ENCODE measurements at places on chromosomes 3 and 15.

GRCh38 chr15:75861750-75862402, 18.6 kb downstream of the UBE2Q2 start:
- no peak overlapping the region for H3K4me3 ChIP-seq
- no peaks in the 10 kb centered on the region for H3K4me1 ChIP-seq
- peaks cover 66% of the 10 kb centered on the region for H3K36me3 ChIP-seq
- H3K27ac ChIP-seq, result no peak overlapping the region
- no peak for DNase-seq

- H3K36me3 ChIP-seq, result no peaks in the 10 kb centered on the region
- H3K27me3 ChIP-seq, result no peaks in the 10 kb centered on the region
- H3K4me3 ChIP-seq, result no peak overlapping the region
- no peak overlapping the region for H3K27ac ChIP-seq
- H3K4me1 ChIP-seq, result no peaks in the 10 kb centered on the region
- no peak for DNase-seq
Measured at GRCh38 chr3:66342717-66343356, 122.0 kb downstream of the SLC25A26 start.

GRCh38 chr3:127374086-127375010, 86.5 kb upstream of the PRR20G start:
- H3K36me3 ChIP-seq, result no peaks in the 10 kb centered on the region
- no peaks in the 10 kb centered on the region for H3K4me1 ChIP-seq
- H3K4me3 ChIP-seq, result no peak overlapping the region
- H3K27me3 ChIP-seq, result no peaks in the 10 kb centered on the region
- no peak overlapping the region for H3K27ac ChIP-seq
- DNase-seq, result peak; percentile 26

- no peak overlapping the region for H3K27ac ChIP-seq
- no peaks in the 10 kb centered on the region for H3K27me3 ChIP-seq
- no peaks in the 10 kb centered on the region for H3K36me3 ChIP-seq
- DNase-seq, result no peak
Measured at GRCh38 chr3:176578316-176578715, 619.0 kb downstream of the TBL1XR1 start.

DNA sequence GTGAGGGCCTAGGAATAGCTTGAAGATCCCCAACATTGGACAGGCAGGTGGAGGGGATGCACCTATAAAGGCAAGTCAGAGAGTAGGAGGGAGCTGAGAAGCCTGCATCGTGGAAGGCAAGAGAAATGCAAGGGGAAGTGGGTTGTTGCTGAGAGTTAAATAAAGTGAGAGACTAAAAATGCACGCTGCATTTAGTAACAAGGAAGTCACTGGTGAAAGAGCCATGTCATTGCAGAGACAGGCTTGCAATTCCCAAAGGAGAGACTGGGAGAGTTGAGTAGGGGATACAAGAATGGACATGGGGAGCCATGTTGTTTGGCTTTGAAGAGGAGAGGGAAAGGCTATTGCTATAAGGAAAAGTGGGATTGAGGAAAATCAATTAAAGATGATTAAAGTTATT, 77.0 kb upstream of the HEG1 start:
- H3K4me3 ChIP-seq, result no peak overlapping the region
- no peaks in the 10 kb centered on the region for H3K36me3 ChIP-seq
- H3K27me3 ChIP-seq, result peaks cover 22% of the 10 kb centered on the region
- H3K4me1 ChIP-seq, result peaks cover 5% of the 10 kb centered on the region

DNA sequence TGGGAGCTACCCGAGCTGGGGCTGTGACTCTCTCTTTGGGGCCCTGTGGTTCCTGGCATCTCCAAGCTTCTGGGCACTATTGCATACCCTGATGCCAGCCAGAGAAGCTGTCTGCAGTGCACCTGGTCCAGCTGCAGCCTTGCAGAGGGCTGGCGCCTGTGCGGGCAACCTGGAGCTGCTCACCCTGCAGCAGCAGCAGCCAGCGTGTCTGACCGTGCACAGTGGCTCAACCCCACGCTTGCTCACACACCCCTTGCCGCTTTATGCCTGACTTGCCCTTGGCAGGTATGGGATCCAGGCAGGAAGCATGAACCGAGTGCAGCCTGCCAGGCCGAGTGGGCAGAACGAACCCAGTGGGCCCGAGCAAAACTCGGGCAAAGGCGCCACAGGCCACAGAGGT, 69.9 kb downstream of the GLB1 start:
- no peaks in the 10 kb centered on the region for H3K27me3 ChIP-seq
- DNase-seq, result no peak
- H3K4me3 ChIP-seq, result no peak overlapping the region
- H3K36me3 ChIP-seq, result peaks cover 27% of the 10 kb centered on the region
- peaks cover 3% of the 10 kb centered on the region for H3K4me1 ChIP-seq
- H3K27ac ChIP-seq, result no peak overlapping the region

- DNase-seq, result no peak
- no peaks in the 10 kb centered on the region for H3K27me3 ChIP-seq
- no peaks in the 10 kb centered on the region for H3K4me1 ChIP-seq
- H3K27ac ChIP-seq, result no peak overlapping the region
- no peaks in the 10 kb centered on the region for H3K36me3 ChIP-seq
Measured at GRCh38 chr3:161187046-161187445, 34.1 kb upstream of the NMD3 start.

DNA sequence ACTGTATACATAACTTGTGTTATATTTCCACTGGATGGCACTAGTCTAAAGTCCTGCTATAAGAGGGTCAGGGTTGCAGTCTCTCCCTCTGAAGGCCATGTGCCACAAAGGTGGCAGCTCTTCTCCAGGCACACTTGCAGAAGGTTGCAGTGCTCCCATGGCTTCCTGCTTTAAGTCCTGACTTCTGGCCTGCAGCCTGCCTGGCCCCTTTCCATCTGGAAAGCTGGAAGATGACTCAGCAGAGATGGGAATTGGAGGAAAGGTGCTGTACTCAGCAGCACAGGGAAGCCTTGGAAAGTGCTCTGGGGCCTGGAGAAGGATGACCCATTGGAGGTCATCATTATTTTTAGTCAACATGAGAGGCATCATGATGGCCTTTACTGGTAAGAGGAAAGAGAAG, 40.9 kb upstream of the MRPL3 start:
- no peaks in the 10 kb centered on the region for H3K4me1 ChIP-seq
- DNase-seq, result no peak
- H3K27ac ChIP-seq, result no peak overlapping the region
- no peaks in the 10 kb centered on the region for H3K36me3 ChIP-seq
- H3K27me3 ChIP-seq, result no peaks in the 10 kb centered on the region

DNA sequence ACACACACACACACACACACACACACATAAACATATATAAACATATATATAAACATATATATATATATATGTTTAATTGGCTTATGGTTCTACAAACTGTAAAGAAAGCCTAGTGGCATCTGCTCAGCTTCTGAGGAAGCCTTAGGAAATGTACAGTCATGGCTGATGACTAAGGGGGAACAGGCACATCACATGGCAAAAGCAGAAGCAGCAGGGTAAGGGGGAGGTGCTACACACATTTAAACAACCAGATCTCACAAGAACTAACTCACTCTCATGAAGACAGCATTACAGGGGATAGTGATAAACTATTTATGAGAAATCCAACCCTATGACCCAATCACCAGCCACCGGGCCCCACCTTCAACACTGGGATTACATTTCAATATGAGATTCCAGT, 922.9 kb downstream of the SI start:
- H3K27me3 ChIP-seq, result no peaks in the 10 kb centered on the region
- no peaks in the 10 kb centered on the region for H3K4me1 ChIP-seq
- no peak overlapping the region for H3K27ac ChIP-seq

DNA sequence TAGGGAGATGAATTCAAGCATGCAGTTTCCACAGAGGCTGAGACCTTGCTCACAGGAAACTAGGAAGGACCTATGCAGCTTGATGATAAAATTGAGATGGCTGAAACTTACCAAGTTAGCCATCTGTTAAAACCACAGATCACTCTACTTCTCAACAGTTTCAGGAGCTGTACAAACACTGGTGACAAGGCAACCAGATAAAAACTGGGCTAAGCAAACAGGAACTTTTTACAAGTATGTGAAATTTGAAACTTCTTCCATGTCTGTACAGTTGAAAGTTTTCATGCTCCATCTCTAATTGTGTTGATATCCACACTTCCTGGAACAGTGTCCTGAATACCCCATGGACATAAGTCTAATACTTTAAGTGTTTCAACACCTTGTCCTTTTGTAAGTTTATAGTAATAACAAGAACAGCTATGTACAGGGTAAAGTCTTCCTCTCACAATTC, 78.2 kb downstream of the FAIM start:
- peaks cover 6% of the 10 kb centered on the region for H3K4me1 ChIP-seq
- H3K36me3 ChIP-seq, result peaks cover 81% of the 10 kb centered on the region
- no peak overlapping the region for H3K4me3 ChIP-seq
- H3K27me3 ChIP-seq, result no peaks in the 10 kb centered on the region
- H3K27ac ChIP-seq, result peak overlapping the region; percentile 71

- no peaks in the 10 kb centered on the region for H3K27me3 ChIP-seq
- no peak overlapping the region for H3K27ac ChIP-seq
- H3K4me3 ChIP-seq, result no peak overlapping the region
- no peak for DNase-seq
- H3K36me3 ChIP-seq, result peaks cover 26% of the 10 kb centered on the region
- H3K4me1 ChIP-seq, result no peaks in the 10 kb centered on the region
Measured at GRCh38 chr3:39064646-39065045, 12.8 kb downstream of the WDR48 start.

- no peak overlapping the region for H3K4me3 ChIP-seq
- no peak overlapping the region for H3K27ac ChIP-seq
- DNase-seq, result peak; percentile 77
- peaks cover 3% of the 10 kb centered on the region for H3K27me3 ChIP-seq
Measured at GRCh38 chr15:101258238-101259144, 6.6 kb upstream of the CHSY1 start.

GRCh38 chr15:29345549-29346525, 76.2 kb upstream of the NSMCE3 start:
- H3K4me1 ChIP-seq, result 0 out of 3 replicates have a peak, but pooled peaks cover 2% of the 10 kb centered on the region
- H3K4me3 ChIP-seq, result no peak overlapping the region
- no peak for DNase-seq
- no peaks in the 10 kb centered on the region for H3K36me3 ChIP-seq
- H3K27me3 ChIP-seq, result peaks cover 13% of the 10 kb centered on the region
- H3K27ac ChIP-seq, result no peak overlapping the region

DNA sequence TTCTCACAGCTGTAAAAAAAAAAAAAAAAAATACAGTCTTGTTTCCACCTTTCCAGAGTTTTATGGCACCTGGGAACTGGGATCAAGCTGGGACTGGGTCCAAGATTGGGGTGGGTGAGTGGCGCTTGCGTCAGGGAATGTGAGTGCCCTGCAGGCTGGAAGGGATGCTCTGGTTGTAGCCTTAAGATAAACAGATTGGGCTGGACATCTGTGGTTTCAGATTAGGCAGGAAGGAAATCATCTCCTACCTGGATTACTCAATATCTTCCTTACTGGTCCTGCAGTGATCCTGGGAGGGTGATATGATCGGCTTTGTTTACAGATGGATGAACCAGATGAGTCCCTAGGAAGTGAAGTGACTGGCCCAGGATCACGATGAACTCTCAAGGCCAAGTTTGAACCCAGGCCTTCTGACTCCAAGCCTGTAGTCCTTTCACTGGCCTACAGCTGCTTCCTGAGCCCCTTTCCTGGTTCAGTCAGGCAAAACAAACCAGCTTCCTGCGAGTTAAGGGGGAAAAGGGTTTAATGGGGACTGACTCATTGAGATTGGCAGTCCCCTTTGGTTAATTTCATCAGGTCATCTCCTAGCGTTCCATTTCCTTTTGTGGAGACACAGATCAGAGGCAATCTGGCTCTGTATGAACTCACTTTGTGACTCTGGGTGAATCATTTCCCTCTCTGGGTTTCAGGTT, 179.8 kb downstream of the THSD4 start:
- H3K4me3 ChIP-seq, result no peak overlapping the region
- no peaks in the 10 kb centered on the region for H3K27me3 ChIP-seq
- no peak overlapping the region for H3K27ac ChIP-seq
- no peaks in the 10 kb centered on the region for H3K36me3 ChIP-seq
- H3K4me1 ChIP-seq, result no peaks in the 10 kb centered on the region

DNA sequence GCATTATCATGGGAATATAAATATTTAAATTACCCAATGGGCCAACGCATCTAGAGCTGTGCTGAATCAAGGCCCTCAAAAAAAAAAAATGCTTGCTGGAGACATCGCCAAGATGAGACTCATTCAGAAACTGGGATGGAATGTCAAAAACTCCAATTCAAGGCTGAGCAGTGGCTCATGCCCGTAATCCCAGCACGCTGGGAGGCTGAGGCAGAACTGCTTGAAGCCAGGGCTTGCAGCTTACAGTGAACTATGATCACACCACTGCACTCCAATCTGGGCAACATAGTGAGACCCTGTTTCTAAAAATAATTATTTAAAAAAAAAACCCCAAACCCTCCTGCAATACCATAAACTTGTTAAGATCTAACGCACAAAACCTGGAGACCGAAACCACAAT, 3.1 kb upstream of the CACNA1D start:
- H3K4me1 ChIP-seq, result peaks cover 15% of the 10 kb centered on the region
- no peak overlapping the region for H3K4me3 ChIP-seq
- no peaks in the 10 kb centered on the region for H3K36me3 ChIP-seq

DNA sequence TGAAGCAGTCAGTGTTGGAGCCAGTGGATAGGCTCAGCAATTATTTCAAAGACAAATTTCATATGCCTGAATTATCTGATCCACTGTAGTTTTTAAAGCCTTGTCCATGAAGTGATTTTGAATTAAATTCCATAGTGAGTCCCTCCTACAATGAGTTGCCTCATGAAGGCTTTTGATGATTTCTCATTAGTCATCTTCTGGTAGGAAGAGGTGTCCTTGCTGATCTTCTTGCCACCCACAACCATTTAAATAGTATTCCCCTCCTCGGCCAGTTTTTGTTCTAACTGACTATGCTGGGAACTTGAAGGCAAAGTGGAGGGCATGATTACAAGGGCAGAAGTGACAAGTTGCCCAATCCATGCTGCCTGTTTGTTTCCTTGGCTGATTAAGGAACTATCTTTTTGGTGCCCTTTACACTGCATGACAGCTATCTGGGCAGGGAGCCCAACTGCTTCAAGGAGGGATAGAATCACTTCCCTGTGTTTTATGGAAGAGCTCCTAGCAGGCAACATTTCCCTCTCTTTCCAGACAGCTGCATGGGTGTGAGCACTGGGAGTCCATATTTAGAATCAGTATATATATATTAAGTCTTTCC, 617.5 kb downstream of the ZPLD1 start:
- H3K27me3 ChIP-seq, result no peaks in the 10 kb centered on the region
- no peak overlapping the region for H3K27ac ChIP-seq
- H3K36me3 ChIP-seq, result no peaks in the 10 kb centered on the region
- DNase-seq, result no peak
- no peak overlapping the region for H3K4me3 ChIP-seq

DNA sequence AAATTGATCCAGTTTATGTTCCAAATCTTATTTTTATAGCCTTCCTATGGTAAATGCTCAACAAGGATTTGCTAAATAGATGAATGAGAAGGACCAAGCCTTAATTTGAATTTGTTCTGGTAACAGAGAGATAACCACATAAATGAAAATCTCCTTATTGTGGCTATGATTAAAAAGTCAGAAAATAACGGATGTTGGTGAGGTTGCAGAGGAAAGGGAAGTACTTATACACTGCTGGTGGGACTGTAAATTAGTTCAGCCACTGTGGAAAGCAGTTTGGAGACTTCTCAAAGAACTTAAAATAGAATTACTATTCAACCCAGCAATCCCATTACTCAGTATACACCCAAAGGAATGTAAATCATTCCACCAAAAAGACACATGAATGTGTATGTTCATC, 26.2 kb downstream of the AAGAB start:
- H3K27me3 ChIP-seq, result no peaks in the 10 kb centered on the region
- H3K36me3 ChIP-seq, result peaks cover 58% of the 10 kb centered on the region
- DNase-seq, result no peak
- H3K4me1 ChIP-seq, result no peaks in the 10 kb centered on the region

GRCh38 chr3:119149484-119149883, 3.5 kb downstream of the TEX55 start:
- DNase-seq, result no peak
- H3K36me3 ChIP-seq, result no peaks in the 10 kb centered on the region
- no peak overlapping the region for H3K4me3 ChIP-seq
- no peak overlapping the region for H3K27ac ChIP-seq
